Trophoblast cell (in vitro differentiated cells and primary cell): ENCODE measurements at places on chromosomes 3 and 15.

DNA sequence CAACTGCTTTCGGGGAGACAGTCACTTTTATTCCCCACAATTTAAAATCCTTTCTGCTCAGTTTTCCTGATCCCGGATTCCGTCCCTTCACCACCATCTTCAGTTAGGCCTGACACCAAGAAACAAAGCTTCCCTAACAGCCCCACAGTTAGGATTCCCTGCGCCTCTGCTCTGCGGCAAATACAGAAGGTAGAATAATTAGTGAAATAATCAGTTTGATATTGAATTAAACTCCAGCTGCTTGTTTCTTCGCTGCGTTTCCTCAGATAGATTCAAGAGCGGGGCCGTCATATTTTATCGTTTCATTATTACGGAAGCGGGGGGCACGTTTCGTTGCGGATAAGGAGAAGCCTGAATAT is 1.3 kb upstream of the EOMES start:
- peaks cover 76% of the 10 kb centered on the region for H3K27me3 ChIP-seq
- peaks cover 11% of the 10 kb centered on the region for H3K4me1 ChIP-seq
- DNase-seq = no peak
- no peak overlapping the region for H3K4me3 ChIP-seq
- no peak overlapping the region for H3K27ac ChIP-seq
- no peaks in the 10 kb centered on the region for H3K36me3 ChIP-seq

- H3K36me3 ChIP-seq = no peaks in the 10 kb centered on the region
- H3K4me3 ChIP-seq = no peak overlapping the region
- H3K27me3 ChIP-seq = no peaks in the 10 kb centered on the region
- H3K4me1 ChIP-seq = no peaks in the 10 kb centered on the region
Measured at GRCh38 chr3:152518346-152518745, 249.6 kb downstream of the MBNL1 start.

GRCh38 chr15:40845036-40845435 is 1.2 kb downstream of the SPINT1 start:
- peaks cover 20% of the 10 kb centered on the region for H3K4me1 ChIP-seq
- no peaks in the 10 kb centered on the region for H3K27me3 ChIP-seq
- H3K4me3 ChIP-seq = peak overlapping the region; percentile 90
- DNase-seq = peak; percentile 59
- peak overlapping the region; percentile 86 for H3K27ac ChIP-seq
- peaks cover 6% of the 10 kb centered on the region for H3K36me3 ChIP-seq

DNA sequence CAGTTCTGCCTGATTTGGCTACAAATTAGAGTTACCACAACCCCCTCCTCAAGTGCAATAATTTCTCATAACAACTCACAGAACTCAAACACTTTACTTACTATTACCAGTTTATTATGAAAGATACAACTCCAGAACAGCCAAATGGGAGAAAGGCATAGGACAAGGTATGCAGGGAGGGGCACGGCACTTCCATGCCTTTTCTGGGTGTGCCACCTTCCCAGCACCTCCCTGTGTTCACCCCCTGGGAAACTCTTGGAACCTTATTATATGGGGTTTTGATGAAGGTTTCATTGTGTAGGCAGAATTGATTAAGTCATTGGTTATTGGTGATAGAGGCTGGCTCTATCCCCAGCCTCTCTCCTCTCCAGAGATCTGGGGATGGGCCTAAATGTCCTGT is 66.6 kb upstream of the RAP2B start:
- H3K36me3 ChIP-seq = no peaks in the 10 kb centered on the region
- no peak overlapping the region for H3K27ac ChIP-seq
- DNase-seq = no peak
- no peak overlapping the region for H3K4me3 ChIP-seq

DNA sequence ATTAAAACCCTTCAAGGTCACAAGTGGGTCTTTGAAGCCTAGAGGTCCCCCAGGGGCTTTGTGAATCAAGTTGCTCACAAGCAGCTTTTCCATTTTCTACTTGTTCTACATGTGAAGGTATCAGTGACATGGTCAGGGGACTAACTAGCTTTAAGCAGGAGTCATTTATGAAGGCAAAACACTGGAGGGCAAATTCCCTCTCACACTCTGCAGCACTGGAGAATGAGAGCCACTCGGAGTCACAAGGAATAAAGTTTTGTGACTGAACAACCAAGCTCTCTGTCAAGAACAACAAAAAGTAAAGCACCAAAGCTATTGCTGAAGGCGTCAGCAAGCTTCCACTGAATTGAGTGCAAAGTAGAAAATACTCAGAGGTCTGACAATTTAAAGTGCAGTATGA is 609.0 kb downstream of the EDEM1 start:
- H3K4me3 ChIP-seq = no peak overlapping the region
- no peak overlapping the region for H3K27ac ChIP-seq
- H3K36me3 ChIP-seq = no peaks in the 10 kb centered on the region
- no peaks in the 10 kb centered on the region for H3K27me3 ChIP-seq
- peak; percentile 19 for DNase-seq

DNA sequence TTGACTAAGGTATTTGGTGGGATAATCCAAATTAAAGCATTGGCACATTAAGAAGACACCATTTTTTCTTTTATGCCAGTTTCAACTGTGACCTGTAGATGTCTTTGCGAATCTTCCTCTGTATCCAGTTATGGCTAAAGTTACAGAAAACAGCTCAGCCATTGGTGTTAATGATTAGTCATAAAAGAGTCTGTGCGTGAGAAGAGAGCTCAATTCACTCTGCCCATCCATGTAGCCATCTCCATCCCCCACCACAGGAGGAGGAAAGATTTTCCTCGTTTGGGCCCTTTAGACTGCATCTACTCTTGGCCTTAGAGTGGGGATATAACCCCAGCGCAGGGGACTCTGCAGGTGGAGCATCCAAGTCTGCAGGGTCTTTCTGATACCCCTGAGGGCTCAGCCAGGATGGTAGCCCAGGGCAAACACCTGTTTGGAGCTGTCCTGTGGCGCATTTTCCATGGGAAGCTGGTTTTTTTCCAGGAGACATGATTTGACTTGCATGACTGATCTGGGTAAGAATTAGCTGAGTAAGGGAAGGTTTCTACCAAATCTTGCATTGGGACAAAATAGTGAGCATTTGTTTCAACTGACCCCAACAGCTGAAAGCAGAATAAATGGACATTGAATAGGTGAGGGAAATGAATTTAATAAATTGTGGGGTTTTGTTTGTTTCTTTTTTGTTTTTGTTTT is 29.5 kb downstream of the NANOGP8 start:
- no peaks in the 10 kb centered on the region for H3K4me1 ChIP-seq
- DNase-seq = no peak
- no peaks in the 10 kb centered on the region for H3K27me3 ChIP-seq
- no peak overlapping the region for H3K4me3 ChIP-seq

DNA sequence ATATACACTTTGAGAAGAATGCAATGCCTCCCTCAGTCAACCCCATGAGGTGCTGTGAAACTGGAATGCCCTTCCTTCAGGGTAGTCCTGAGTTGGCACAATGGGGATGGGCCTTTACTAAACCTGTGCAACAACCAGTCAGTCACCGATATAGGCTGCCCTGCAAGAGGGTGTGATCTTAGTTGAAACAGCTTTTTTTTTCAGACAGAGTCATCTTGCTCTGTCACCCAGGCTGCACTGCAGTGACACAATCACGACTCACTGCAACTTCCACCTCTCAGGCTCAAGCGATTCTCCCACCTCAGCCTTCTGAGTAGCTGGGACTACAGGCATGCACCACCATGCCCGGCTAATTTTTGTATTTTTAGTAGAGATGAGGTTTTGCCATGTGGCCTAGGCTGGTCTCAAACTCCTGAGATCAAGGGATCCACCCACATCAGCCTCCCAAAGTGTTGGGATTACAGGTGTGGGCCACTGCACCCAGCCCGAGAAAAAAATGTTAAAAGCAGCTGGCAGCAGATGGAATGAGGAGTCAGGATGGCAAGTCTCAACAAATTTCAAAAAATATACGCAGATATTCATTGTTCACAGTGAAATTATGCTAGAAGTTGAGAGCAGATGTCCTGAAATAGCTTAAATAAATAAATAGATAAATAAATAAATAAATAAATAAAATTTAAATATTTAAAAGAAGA is 31.8 kb downstream of the MYO5A start:
- H3K27ac ChIP-seq = no peak overlapping the region
- no peak for DNase-seq
- no peaks in the 10 kb centered on the region for H3K36me3 ChIP-seq

- H3K27me3 ChIP-seq = no peaks in the 10 kb centered on the region
- H3K4me1 ChIP-seq = peaks cover 3% of the 10 kb centered on the region
- no peak for DNase-seq
- no peaks in the 10 kb centered on the region for H3K36me3 ChIP-seq
Measured at GRCh38 chr3:42736081-42736480, 33.5 kb upstream of the HHATL start.

GRCh38 chr3:159792070-159792469 is 196.6 kb upstream of the IL12A start:
- no peak for DNase-seq
- H3K4me3 ChIP-seq = no peak overlapping the region
- H3K4me1 ChIP-seq = peaks cover 22% of the 10 kb centered on the region
- no peaks in the 10 kb centered on the region for H3K36me3 ChIP-seq
- no peaks in the 10 kb centered on the region for H3K27me3 ChIP-seq
- H3K27ac ChIP-seq = no peak overlapping the region

GRCh38 chr3:15331072-15331605 is 1.2 kb downstream of the SH3BP5 start:
- H3K27me3 ChIP-seq = no peaks in the 10 kb centered on the region
- H3K4me3 ChIP-seq = peak overlapping the region; percentile 94
- peaks cover 47% of the 10 kb centered on the region for H3K4me1 ChIP-seq
- H3K36me3 ChIP-seq = peaks cover 28% of the 10 kb centered on the region

GRCh38 chr3:155747946-155748290 is 3.0 kb upstream of the PLCH1 start:
- no peak overlapping the region for H3K4me3 ChIP-seq
- no peaks in the 10 kb centered on the region for H3K36me3 ChIP-seq
- no peaks in the 10 kb centered on the region for H3K27me3 ChIP-seq
- no peaks in the 10 kb centered on the region for H3K4me1 ChIP-seq
- H3K27ac ChIP-seq = no peak overlapping the region

GRCh38 chr15:68650901-68651709 is 72.3 kb downstream of the CORO2B start:
- no peaks in the 10 kb centered on the region for H3K4me1 ChIP-seq
- DNase-seq = peak; percentile 66
- H3K4me3 ChIP-seq = no peak overlapping the region
- no peaks in the 10 kb centered on the region for H3K36me3 ChIP-seq
- H3K27me3 ChIP-seq = no peaks in the 10 kb centered on the region

DNA sequence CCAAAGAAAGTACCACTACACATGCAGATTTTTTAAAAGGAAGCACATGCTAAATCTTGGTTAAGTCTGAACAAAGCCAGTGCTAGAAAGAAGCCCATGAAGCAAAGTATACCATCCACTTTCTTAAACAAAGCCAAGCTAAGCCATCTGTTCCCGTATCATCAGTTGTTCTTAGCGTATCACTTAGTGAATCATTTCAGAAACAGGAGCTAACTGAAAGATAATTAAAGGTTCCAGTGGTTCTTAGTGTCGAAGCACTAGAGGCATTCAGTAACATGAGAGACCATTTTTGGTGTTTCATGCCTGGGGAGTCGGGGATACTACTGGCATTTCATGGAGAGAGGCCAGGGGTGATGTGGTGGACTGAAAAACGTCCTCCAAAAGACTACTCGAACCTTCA is 12.8 kb downstream of the UBXN7 start:
- H3K36me3 ChIP-seq = no peaks in the 10 kb centered on the region
- no peaks in the 10 kb centered on the region for H3K4me1 ChIP-seq
- DNase-seq = no peak
- H3K27me3 ChIP-seq = no peaks in the 10 kb centered on the region

- no peak for DNase-seq
- H3K4me1 ChIP-seq = peaks cover 10% of the 10 kb centered on the region
- H3K4me3 ChIP-seq = no peak overlapping the region
- peaks cover 31% of the 10 kb centered on the region for H3K27me3 ChIP-seq
- no peak overlapping the region for H3K27ac ChIP-seq
Measured at GRCh38 chr3:13281507-13282357, 138.4 kb downstream of the NUP210 start.

DNA sequence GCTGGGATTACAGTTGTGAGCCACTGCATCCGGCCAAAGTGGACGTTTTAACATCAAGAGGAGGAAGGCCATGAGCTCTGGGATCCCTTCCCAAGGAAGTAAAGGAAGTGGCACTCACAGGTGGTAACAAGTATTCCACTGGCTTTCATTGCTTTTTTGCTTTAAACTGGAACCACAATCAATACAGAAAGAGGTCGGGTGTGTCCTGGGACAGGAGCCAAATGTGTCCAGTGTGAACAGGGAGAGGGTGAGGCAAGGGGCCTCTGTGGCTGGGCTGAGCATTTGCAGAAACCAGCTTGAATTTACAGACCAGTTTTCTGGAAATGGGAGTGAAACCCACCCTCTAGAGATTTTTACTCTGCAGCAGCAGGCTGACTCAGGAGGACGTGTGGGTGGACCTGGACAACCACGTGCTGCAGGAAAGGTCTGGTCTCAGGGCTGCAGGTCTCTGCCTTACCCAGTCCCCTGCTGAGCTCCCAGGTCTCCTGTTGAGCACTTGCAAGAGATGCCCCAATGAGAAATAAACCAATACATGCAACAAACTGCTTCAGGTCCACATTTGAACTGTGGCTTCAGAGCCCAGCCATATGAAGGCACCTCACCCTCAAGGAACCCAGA is 42.8 kb upstream of the TMEM115 start:
- DNase-seq = no peak
- H3K4me1 ChIP-seq = no peaks in the 10 kb centered on the region
- no peak overlapping the region for H3K27ac ChIP-seq
- H3K36me3 ChIP-seq = no peaks in the 10 kb centered on the region
- no peaks in the 10 kb centered on the region for H3K27me3 ChIP-seq

DNA sequence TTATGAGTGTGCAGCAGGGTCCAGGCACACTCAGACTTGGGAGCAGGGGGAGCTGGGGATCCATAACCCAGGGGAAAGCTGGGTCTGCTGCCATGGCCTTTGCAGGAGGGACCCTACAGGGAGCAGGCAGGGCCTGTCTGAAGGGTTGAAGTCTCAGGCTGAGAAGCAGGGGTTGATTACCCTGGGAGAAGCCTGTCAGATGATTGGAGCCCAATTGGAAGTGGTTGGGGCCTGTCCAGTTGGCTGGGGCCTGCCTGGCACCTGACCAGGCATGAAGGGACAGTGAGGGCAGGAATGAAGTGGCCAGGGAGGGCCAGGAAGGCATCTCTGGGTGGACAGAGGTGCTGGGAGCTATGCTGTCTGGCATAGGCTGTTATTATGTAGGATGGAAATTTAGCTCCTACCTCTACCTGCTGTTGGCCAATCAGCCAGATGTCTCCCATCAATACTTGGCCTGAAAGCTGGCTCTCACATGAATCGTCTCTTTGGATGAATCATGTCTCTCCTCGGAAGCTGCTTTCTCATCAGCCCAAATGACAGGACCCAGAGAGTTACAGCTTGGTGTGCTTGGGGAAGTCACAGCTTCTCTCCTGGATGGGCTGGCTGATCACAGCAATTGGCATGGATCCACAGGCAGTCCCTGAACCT is 27.4 kb upstream of the SLCO2A1 start:
- no peaks in the 10 kb centered on the region for H3K27me3 ChIP-seq
- no peak for DNase-seq
- no peak overlapping the region for H3K4me3 ChIP-seq
- H3K4me1 ChIP-seq = peaks cover 31% of the 10 kb centered on the region

DNA sequence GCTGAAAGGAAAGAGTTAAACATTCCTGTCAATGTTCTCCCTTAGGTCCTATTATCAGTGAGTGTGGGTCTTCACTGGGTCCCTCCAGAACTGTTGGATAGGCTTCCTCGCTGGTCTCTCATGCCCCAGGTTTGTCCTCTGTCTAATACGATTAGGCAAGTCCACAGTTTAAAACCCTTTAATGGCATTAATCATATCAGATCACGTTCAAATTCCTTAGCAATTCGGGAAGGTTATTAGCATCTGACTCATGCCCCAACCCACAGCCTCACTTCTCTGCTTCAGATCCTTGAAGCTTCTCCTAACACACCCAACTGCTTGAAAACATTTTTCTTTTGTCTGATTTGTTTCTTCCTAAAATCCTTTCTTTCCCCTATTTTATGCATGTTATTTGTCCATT is 224.3 kb upstream of the ATP10A start:
- no peak overlapping the region for H3K4me3 ChIP-seq
- peak; percentile 78 for DNase-seq
- no peaks in the 10 kb centered on the region for H3K27me3 ChIP-seq
- H3K4me1 ChIP-seq = peaks cover 9% of the 10 kb centered on the region
